LHCN-M2 (cell line): ENCODE measurements at places on chromosomes 2 and 18.
A peak's percentile ranks its signal among the peaks of the same experiment; 100 is the strongest.

DNA sequence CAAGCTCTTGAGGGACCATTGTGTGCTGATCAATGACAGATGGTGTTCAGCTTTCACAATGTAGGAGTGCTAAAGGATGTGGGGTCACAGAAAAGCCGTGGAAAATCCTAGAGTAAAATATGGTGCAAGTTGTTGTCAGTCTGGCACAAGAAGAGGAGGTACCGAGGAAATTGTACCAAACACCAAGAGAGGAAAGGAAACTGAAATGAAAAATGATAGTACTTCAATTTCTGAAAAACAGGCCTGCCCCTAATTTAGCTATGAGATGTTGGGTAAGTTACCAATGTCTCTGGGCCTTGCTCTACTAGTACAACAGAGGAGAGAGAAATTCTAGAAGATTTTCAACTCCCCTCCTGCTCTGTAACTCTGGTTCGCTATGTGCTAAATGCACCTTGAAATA is 78.8 kb upstream of the PELI1 start:
- DNase-seq, result no peak

- DNase-seq, result peak; percentile 80
These were observed 1354.5 kb upstream of the ZEB2 start for GRCh38 chr2:145874466-145874865.

DNA sequence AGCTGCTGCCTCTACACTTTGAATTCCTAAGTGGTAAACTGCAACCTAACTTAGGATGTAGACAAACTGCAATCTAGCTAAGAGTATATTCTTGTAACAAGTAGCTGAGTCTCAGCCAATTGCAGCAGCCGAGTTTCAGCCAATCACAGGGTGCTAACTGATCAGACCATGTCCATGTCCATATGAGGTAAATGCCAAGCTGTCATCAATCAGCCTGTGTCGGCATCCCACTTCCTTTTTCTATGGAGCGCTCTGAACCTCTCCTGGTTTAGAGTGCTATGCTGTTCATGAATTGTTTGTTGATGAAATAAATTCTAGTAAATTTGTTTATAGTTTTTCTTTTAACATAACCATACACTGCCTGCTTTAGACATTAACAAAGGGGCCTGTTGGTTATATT is 408.8 kb downstream of the NBAS start:
- DNase-seq, result no peak

DNA sequence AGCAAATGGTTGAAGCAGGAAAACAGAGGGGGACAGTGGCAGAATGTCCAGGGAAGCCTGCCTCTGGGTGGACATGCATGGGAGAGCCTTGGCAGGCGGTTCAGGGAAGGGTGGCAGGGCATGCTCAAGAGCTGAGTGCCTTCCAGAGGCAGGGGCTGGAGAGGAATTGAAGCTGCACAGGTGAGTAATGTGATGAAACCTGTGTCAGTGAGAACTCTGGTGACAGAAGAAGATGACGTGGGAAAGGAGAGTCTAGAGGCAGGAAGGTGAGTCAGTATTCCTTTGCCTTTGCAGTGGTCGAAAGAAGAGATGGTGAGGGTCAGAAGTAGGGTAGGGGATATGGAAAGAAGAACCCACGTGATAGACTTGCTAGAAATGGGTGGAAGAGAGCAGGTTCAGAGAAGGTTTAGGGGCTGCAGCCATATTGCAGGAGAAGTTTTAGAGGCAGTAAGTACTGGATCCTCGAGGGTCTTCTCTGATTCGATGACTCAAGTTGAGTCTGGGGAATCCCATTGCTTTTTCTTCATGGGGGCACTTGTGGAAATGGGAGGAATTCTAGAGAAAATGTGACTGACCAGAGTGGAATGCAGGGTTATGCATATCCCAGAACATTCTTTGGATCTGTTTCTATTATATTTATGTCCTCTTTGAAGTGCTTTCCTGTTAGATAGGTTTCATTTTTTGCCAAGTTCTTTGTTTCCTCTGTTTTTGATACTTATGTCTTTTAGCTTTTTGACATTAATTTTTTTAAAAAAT is 37.4 kb downstream of the TMEM87B start:
- peak; percentile 71 for DNase-seq

DNA sequence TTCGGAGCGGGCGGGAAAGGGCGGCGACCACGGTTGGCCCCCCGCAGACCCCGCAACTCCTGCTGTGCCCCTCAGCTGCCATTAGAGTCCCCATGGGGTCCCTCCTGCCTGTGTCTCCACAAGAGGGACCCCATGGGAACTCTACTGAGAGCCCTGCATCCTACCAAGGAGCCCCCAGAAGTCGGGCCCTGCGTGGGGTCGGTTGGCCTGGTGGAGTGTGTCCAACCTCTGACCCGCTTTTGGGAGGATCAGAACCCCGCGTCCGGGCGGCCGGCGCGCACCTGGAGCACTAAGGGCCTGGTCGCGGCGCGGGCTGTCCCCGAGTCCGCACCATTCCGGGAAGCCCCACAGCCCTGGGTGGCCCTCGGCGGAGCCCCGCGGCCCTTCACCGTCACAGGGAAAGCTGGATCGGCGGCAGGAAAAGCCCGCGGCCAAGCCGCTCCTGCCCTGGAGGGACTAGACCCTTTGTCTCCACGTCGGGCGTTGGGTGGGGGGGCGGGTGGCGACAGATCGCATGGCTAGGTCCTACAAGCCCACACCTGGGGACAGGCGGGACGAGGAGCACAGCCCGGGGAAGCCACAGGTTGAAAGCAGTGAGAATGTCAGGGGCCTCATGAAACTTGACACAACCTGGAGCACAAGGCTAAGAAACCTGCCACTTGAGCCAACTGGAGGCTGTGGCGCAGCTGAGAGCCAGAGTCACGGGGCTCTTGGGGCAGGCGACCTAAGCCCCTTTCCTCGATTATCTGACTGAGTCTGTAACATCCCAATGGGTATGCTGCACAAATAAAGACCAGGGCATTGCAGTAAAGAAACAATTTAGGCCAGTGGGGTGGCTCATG is 11.2 kb upstream of the CXXC1 start:
- DNase-seq, result no peak

- peak; percentile 61 for DNase-seq
These were observed 162.2 kb downstream of the BABAM2 start for GRCh38 chr2:28052691-28053090.

GRCh38 chr2:99656994-99657393 is 167.2 kb upstream of the REV1 start:
- no peak for DNase-seq
